ENCODE measurements at places on chromosomes 3 and 15.

GRCh38 chr3:101995371-101996046 is 146.2 kb downstream of the NFKBIZ start:
- no peak for DNase-seq

DNA sequence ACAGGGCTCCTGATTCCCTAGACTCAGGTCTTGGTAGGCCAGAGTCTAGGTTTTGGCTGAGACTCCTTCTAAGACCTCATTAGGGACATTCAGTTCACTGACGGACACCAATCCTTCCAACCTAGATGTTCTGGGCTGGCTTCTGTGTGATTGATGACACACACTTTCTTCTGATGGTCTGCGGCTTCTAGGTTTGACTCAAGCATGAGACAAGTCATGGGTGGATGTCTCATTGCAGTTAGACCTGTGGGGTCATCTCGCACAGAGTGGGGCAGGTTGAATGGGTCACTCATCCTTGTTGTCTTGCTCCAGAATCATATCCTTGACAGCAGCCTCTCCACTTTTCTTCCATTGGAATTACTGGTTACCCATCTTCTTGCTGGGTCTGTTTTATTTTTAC is 35.8 kb downstream of the ARNT2 start:
- DNase-seq = no peak

GRCh38 chr15:65091946-65092770 is 15.6 kb downstream of the KBTBD13 start:
- no peak for DNase-seq

DNA sequence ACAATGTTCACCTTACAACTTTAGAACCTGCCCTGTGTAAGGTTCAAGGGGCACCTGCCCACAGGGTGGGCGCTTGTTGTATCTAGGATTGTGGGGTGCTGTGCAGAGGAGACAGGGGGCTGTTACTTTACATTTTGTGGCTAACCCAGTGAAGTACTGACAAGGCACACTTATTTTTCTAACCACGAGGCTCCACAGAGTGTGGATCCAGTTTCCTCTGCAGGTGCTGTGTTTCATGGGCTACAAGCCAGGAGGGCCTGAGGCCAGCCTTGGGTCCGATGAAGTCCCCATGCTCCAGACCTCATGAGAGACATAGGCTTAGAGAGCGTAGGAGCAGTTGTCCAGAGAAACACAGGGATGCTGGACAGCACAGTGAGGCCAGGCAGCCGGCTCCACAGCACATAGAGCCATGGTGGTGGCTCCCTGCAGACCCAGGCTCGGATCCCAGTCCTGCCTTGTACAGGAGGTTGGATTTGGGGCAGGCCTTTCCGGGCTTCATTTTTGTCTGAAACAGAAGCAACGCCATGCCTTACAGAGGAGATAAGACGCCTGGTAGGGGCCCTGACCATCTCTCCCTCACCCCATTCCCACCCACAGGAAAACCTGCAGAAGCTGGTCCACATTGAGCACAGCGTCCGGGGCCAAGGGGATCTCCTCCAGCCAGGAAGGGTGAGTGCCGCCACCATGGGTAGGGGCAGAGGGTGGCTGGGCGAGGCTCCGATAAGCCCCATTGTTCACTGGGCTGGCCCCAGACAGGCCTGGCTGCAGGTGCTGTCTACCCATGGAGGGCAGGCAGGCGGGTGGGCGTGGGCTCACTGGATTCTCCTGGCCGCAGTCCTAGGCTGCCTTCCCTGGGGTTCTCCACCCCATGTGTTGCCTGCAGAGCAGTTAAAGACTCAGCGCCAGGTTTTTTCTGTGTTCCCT is 40.1 kb upstream of the NR2C2 start:
- DNase-seq = no peak

DNA sequence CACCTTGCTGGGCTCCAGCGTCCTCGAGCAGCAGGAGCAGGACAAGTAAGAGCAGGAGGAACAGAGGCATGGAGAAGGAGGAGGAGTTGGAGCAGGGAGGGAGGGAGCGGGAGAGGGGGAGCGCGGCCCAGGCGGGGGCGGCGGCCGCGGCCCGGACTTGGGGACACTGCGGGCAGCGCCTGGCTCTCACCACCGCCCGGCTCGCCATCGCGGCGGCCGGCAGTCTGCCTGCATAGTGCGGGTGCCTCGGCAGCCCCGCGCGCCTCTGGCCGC is 440 bp downstream of the DCBLD2 start:
- no peak for DNase-seq

DNA sequence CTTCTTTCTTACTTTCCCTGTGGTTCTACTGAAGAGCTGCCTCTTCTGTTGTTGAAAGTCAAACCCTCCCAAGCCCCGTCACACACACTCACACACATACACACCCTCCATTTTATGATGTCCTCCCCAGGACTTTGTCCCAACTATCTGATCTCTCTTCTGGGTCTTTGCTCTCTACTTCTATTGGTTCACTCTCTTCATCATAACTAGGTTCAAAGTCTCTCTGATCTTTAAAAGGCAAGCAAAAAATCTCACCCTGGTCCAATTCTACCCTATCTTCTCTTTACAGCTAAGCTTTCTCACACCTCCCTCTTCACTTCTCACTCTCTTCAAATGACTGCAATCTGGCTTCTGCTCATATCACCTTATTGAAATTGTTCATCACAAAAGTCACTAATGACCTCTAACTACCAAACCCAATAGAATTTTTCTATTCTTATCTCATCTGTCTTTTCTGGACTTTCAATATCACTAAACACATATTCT is 34.8 kb downstream of the LRRFIP2 start:
- DNase-seq = no peak
